ENCODE measurements at places on chromosomes 7 and 10. TPM values are rescaled to one million over a fixed set of nuclear protein-coding genes. Genes with fewer than 3 reads are reported as not detected.

NXPH1 gene
- total RNA-seq, result not detected

CLDN4 gene
- 0.17 TPM for total RNA-seq

NCAPG2 gene
- total RNA-seq, result 126 TPM

LYZL1 gene
- total RNA-seq, result not detected

GRCh38 chr7:54705436-54705835, 53.6 kb downstream of the SEC61G start:
- DNase-seq, result no peak

DNA sequence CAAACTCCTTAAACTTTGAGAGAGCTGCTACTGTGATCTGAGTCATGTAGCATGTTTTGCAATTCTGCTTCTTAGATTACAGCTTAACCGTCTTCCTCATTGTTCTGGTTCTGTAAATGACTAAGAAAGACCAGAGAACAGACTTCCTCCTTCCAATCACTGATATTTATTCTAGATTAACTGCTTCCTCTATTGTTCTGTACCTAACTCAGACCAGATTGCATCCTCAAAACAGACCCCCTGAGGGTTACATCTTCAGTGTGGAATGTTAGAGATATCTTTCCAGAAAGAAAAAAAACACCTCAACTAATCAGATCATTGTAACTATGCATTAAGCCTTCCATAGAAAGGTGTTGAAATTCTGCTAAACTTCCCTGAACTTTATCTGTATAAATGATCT, 5.7 kb upstream of the PIP start:
- DNase-seq, result no peak

GRCh38 chr10:124289851-124290795, 128.6 kb downstream of the OAT start:
- no peak for DNase-seq

- DNase-seq, result no peak
Observed at GRCh38 chr10:95321554-95322301, 30.9 kb upstream of the PDLIM1 start.

DNA sequence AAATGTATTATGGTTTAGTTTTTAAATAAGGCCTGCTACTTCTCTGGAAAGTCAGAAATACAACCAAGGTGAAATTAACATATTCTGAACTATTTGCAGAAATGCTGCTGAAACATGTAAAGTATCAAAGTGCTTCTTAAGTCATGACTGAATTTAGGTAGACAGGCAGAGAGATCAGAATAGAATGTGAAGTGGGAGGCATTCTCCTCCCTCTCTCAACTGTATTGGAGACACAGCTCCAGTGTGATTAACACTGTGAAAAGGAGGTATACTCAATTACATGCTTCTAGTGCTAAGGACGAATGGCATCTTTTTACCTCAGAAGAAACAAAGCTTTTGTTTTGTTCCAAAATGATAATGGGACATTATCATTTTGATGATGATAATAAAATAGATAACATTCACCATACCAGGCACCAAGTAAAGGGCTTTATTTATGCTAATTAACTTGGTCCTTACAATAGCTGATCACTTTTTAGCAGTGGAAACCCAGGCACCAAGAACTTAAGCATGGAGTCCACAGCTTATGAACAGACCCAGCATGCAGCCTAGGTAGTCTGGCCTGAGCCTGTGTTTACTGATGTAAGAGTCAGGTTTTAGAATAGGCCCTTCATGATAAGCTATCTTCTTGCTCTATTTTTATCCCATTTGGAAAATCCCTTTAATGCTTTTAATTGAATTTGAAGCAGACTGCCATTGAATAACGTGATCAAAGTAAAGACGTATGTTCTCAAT, 26.0 kb downstream of the PPP1R9A start:
- DNase-seq, result no peak

DNA sequence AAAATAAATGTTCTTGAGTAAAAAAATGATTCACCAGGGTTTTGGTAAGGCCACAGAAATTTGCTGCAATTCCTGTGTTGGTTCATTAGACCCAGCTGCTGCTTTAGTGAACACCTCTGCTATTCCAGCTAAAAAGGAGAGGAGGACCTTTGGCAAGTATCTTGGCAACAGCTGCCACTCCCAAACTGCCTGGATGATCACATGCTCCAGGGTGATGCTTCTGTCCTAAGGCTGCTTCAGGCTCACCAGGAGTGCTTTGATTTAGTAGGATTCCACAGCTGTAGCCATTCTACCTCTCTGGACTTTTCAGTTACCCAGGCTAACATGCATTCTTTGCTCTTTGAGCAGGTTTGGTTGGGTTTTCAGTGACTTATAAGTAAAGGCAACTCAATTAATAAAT, 82.6 kb upstream of the NPVF start:
- DNase-seq, result no peak

GRCh38 chr10:46514899-46515298, 41.6 kb downstream of the GPRIN2 start:
- DNase-seq, result no peak

- DNase-seq, result no peak
Observed at GRCh38 chr7:26645121-26645520, 219.3 kb downstream of the SKAP2 start.

DNA sequence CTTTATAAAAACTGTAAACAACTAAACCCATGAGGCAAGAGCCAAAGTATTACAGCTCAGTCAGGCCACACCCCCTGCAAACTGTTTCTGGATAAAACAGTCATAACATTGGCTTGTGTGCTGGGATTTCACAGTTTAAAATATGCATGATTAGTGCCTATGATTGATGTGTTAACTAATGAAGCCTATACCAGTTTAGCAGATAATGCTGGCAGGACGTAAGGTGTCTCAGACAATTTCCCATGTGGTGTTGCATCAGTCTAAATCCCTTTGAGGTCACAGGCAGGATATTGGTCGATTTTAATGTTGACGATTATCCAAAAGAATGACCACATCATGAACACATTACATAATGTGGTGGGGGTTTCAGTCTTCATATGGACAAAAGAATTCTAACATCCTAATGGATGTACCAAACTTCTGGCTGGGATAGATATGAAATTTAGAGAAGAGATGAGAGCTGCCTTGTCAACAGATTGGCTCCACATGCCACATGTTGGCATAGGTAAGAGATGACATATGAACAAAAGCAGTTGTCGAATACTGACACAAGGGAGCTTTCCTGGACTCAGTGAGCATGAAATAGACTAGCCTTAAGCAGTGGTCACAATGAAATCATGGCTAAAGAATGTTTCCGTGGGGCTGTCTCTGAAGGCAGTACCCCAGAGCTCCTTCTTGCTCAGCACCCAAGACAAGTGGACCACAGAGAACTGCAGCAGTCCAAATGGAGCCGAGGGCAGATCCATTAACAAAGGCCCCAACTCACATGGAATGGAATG, 445.6 kb downstream of the GFRA1 start:
- no peak for DNase-seq

Measured in activated naive CD8-positive, alpha-beta T cell treated with anti-CD3 and anti-CD28 coated beads, Interleukin-2, amount 10 ng/mL, durations not matched to agents 7 days and 5 days (primary cell).